Astrocyte (in vitro differentiated cells and primary cell): ENCODE measurements at places on chromosomes 2 and 18. TPM values are rescaled to one million over a fixed set of nuclear protein-coding genes. Genes with fewer than 3 reads are reported as not detected.

DNA sequence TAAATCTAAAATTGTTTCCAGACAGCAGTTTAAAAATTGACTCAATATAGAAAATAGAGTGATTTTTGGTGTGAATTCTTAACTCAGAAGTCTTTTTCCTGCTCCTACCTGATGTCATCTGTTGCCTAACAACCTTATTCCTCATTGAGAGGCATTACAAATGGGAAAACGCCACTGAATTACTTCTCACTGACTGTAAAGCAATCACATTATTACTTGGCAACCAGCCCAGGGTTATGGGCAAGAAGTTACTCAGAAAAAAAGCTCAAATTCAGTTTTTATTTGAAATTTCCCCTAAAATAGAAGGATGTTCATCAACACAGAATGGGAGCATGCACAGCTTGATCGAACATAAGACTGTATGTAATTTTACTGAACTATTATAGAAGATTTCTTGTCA is 201.8 kb upstream of the GULP1 start:
- no peaks in the 10 kb centered on the region for H3K4me1 ChIP-seq
- H3K36me3 ChIP-seq = no peaks in the 10 kb centered on the region
- no peak overlapping the region for H3K27ac ChIP-seq
- H3K4me3 ChIP-seq = no peak overlapping the region
- no peaks in the 10 kb centered on the region for H3K27me3 ChIP-seq

DNA sequence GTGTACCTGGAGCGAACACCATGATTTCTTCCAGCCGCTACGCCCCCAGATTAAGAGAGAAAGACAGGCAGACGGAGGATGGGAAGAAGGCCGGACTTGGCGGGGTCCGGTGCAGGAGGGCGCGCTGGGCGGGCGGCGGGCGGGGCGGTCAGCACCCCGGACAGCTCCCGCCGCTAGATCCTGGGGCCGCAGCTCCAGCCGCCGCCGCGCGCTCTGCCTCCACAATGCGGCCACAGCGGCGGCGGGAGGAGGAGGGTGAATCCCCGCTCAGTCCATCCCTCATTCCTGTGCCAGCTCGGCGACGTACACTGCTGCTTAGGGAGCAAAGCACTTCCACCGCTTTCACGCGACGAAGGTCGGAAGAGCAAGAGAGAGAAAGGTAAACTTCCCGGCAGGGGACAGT is at the start of gene AKAIN1:
TSS of gene AKAIN1 (minus strand) at position 226 of the 403 bp plus-strand sequence. CDS start at position 22, 204 bp downstream.
- H3K27ac ChIP-seq = no peak within 1 kb of the TSS
- no peaks in the 10 kb centered on the region for H3K4me1 ChIP-seq
- peak; percentile 22 for DNase-seq
- no peak within 1 kb of the TSS for H3K4me3 ChIP-seq
- H3K27me3 ChIP-seq = peaks cover 22% of the 10 kb centered on the region

Gene DSG4
- total RNA-seq = not detected in 2 replicates

GRCh38 chr18:47899107-47899840 is 31.2 kb downstream of the SMAD2 start:
- H3K4me3 ChIP-seq = no peak overlapping the region
- no peak overlapping the region for H3K27ac ChIP-seq
- H3K27me3 ChIP-seq = no peaks in the 10 kb centered on the region
- no peak for DNase-seq

DNA sequence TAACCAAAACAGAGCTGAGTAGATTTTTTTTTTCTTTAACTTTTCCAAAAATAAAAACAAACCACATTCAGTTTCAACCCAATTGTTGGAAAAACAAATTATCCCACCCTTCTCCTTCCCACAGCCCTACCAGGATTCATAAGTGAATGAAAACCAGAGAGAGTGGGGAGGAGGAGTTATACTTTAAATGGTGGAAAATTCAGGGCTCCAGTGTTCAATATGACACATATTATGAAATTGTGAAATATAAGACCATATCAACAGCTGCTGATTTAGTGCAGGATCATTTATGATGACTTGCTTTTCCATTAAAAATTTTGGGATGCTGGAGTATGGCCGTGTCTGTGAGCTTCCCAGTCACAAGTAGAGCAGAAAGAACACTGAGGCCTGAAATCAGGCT is 26.7 kb downstream of the COLEC12 start:
- no peak for DNase-seq
- no peaks in the 10 kb centered on the region for H3K36me3 ChIP-seq
- H3K27me3 ChIP-seq = no peaks in the 10 kb centered on the region
- H3K4me3 ChIP-seq = no peak overlapping the region
- H3K4me1 ChIP-seq = peaks cover 29% of the 10 kb centered on the region

Gene VWA3B
- not detected in 2 replicates for total RNA-seq

DNA sequence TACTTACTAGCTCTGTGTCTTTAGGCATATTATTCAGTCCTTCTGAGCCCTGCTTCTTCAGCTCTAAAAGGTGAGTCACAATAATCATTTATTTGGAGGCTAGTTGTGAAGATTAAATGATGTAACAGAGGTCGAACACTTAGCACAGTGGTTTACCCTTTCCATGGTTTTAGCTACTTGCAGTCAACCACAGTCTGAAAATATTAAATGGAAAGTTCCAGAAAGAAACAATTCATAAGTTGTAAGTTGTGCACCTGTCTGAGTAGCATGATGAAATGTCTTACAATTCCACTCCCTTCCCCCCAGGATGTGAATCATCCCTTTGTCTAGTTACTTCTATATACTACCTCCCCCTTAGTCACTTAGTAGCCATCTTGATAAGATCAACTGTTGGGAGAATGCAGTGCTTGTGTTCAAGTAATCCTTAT is 217.6 kb upstream of the THUMPD2 start:
- H3K4me1 ChIP-seq = peaks cover 5% of the 10 kb centered on the region
- H3K27ac ChIP-seq = peak overlapping the region; percentile 62
- H3K4me3 ChIP-seq = no peak overlapping the region
- no peaks in the 10 kb centered on the region for H3K27me3 ChIP-seq
- no peaks in the 10 kb centered on the region for H3K36me3 ChIP-seq

DNA sequence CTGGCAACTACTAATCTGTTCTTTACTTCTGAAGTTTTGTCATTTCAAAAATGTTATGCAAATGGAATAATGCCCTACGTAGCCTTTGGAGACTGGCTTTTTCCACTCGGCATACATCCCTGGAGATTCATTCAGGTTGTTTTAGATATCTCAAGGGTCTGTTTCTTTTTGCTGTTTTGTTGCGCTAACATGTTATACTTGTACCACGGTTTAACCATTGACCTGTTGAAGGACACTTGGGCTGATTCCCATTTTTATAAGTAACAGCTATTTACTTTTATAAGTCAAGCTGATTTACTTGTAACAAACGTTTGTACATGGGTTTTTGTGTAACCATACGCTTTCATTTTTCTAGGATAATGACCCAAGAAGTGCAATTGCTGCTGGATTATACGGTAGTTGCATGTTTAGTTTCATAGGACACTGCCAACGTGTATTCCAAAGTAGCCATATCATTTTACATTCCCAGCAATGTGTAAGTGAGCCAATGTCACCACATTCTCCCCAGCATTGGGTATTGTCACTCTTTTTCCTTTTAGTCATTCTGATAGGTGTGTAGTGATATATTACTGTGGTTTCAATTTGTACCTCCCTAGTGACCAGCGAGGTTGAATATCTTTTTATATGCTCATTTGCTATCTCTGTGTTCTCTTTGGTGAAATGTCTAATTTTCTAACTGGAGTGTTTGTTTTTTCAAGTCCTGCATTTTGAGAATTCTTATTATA is 36.5 kb upstream of the STAT4 start:
- no peaks in the 10 kb centered on the region for H3K27me3 ChIP-seq
- H3K36me3 ChIP-seq = no peaks in the 10 kb centered on the region
- H3K4me1 ChIP-seq = no peaks in the 10 kb centered on the region
- DNase-seq = peak; percentile 48
- H3K4me3 ChIP-seq = no peak overlapping the region

DNA sequence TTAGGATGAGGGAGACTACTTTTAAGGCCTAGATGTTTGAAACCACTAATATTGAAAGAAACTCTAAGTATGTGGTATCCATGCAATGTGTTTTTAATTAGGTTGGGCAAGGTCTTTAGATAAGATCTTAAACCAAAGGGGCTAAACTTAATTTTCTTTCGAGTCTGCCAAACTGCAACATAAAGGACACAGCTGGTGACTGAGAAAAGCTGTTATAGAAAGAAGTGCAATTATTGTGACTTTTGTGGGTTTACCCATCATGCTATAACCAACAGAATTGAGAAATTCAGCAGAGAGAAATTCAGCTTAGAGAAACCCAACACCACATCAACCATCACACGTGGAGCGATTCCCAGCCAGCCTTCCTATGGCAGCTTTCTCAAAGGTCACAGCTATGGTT is 119.5 kb upstream of the LMAN1 start:
- H3K36me3 ChIP-seq = no peaks in the 10 kb centered on the region
- no peaks in the 10 kb centered on the region for H3K27me3 ChIP-seq
- H3K4me1 ChIP-seq = no peaks in the 10 kb centered on the region
- peak; percentile 23 for DNase-seq
- H3K27ac ChIP-seq = no peak overlapping the region

DNA sequence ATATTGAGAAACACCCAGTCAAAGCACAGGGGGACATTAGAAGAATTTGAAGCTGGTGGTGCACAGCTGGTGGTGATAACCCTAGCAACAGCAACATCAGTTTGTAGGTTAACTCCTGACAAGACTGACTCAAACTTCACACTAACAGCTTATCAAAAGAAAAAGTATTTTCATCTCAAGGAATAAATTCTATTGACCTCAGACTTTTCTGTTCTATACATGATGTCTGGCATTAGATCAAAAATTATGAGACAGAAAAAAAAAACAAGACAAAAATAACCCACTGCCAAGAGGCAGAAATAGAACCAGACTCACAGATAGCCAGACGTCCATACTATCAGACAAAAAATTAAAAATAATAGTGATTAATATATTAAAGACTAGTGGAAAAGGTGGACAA is 126.1 kb downstream of the COL6A3 start:
- H3K27me3 ChIP-seq = no peaks in the 10 kb centered on the region
- no peaks in the 10 kb centered on the region for H3K36me3 ChIP-seq
- H3K4me1 ChIP-seq = peaks cover 35% of the 10 kb centered on the region
- no peak for DNase-seq
- no peak overlapping the region for H3K4me3 ChIP-seq
- peak overlapping the region; percentile 21 for H3K27ac ChIP-seq

DNA sequence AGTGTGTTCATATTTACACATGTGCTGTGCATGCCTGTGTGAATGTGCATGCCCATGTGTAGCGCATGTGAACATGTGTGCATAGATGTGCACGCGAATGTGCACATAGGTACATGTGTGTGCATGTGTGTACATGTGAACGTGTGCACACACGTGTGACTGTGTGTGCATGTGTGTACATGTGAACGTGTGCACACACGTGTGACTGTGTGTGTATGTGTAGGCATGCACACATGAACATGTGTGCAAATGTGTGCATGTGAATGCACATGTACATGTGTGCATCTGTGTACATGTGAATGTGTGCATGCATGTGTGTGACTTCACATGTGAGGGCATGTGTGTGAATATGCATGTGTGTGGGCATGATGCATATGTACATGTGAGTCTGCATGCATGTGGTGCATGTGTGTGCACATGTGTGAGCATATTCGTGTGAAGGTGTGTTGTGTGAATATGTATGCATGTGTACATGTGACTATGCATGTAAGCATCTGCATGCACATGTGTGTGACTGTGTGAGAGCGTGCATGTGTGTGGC is 122.4 kb downstream of the PTGR3 start:
- DNase-seq = no peak
- no peak overlapping the region for H3K4me3 ChIP-seq
- no peaks in the 10 kb centered on the region for H3K36me3 ChIP-seq
- no peaks in the 10 kb centered on the region for H3K27me3 ChIP-seq

Gene GPR55
- total RNA-seq = 0.12 TPM in 1 of 2 replicates, not detected in the other

Gene LYPD6B
- total RNA-seq = 1.1 and 1.2 TPM in 2 replicates

GRCh38 chr2:10490806-10491291 is 42.7 kb upstream of the ODC1 start:
- DNase-seq = no peak
- peaks cover 16% of the 10 kb centered on the region for H3K4me1 ChIP-seq
- no peak overlapping the region for H3K27ac ChIP-seq
- no peak overlapping the region for H3K4me3 ChIP-seq
- no peaks in the 10 kb centered on the region for H3K36me3 ChIP-seq
- peaks cover 7% of the 10 kb centered on the region for H3K27me3 ChIP-seq

DNA sequence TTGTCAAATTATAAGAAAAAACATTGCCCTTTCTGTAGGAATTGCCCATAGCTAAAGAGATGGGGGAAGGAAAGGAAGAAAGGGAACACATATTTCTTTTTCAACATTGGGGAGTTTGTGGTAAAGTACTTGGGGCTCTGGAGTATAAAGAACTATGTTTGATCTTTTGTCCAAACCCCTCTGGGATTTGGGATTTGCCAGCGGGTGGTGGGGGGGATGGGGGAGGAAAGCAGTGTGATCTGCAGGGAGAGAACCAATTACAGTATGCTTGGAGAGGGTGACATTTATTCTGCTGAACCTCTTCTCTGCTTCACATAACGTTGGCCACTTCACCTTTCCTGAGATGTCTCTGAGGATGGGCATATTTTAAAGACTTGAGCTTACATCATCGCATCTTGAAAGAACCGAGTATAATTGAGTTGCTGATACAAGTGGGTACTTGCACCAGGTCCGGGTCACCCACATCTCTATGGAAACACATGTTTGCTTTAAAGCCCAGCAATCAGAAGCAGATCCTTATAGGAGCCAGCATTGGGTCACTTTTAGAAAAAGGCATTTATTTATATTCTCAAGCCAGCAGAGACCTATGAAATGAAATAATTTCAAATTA is 73.1 kb downstream of the SPATS2L start:
- H3K4me1 ChIP-seq = peaks cover 47% of the 10 kb centered on the region
- DNase-seq = no peak
- no peaks in the 10 kb centered on the region for H3K27me3 ChIP-seq
- H3K4me3 ChIP-seq = no peak overlapping the region
- peak overlapping the region; percentile 83 for H3K27ac ChIP-seq
